Kidney epithelial cell (primary cell): ENCODE measurements at places on chromosomes 7 and 10.

- DNase-seq = no peak
Measured at GRCh38 chr7:29243910-29244655, 49.5 kb downstream of the CHN2 start.

DNA sequence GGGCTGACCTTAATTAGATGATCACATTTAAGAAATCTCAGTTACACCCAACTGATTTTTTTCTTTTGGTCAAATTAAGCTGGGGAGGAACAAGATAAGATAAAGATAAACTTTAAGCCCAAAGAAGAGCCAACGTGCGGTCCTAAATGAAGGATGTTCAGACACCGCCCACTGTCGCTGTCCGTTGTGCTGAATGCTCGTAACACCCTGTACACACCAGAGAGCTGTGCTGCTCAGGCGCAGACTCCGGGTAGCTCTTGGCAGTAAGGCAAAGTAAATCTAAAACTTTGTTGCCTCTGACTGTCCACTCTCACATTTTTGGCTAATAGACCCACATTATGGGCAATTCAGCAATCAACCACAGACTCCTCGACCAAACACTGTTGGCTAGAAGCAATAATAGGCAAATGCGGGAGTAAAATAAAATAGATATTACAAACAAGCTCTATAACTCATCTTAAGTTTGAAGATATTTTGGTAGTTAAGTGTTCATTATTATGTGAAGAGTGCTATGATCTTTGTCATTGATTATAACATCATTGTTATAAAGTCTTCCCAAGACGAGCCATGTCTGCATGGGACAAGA is 57.1 kb downstream of the PLPP4 start:
- no peak for DNase-seq

DNA sequence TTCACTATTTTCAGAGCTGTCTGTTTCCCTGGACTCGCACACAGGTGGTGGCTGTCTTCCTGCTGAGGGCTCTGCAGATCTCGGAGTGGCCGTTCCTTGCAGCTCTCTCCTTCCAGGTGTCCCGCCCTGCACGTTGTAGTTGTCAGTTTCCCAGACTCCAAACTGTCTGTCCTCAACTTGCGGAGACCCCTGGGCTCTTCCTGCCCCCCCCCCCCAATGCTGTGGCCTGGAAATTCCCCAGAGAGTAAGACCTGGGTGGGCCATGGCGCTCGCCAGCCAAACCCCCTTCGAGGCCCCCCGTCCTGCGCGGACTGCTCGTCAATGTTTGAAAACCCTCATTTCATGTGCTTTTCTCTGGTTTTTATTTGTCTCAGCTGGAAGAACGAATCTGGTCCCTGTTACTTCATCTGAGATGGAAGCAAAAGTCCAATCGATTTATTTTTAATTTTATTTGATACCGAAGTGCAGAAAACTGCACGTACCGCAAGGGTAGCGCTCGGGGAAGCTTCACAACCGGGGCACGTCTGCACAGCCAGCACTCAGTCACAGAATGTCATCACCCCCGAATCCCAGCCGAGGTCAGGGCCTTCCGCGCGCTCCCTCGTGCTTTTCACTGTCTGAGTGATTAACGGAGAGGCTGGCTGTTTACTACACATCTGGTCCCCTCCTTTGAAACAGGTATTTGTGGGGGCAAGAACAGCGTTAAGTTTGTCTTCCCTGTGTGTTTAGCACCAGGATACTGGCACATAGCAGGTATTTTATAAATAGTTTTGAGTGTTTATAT is 46.4 kb upstream of the NKX6-2 start:
- no peak for DNase-seq

DNA sequence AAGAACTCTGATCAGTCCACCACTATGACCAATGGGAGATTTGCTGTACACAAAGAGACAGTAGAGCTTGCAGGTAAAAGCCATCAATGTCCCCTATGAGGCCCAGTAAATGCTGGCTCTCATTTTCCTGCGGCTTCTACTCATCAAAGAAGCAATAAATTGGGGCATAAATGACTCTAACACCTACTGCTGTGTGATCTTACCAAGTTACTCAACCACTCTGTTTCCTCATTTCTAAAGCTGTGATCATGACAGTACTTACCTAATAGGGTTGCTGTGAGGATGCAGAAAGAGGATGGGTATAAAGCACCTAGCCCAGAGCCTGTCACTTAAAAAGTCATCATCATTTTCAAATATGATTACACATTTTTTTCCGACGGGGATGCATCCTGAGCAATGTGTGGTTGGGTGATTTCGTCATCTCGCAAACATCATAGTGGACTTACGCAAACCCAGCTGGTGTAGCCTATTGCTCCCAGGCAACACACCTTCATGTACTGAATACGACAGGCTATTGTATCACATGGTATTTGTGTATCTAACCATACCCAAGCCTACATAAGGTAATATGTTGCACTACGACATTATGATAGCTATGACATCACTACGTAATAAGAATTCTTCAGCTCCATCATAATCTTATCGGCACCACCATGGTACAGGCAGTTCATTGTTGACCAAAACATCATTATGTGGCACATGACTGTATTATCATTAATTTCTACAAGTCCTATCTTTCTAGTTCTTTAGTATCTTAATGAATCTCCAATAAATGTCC is 7.1 kb upstream of the MGMT start:
- no peak for DNase-seq

DNA sequence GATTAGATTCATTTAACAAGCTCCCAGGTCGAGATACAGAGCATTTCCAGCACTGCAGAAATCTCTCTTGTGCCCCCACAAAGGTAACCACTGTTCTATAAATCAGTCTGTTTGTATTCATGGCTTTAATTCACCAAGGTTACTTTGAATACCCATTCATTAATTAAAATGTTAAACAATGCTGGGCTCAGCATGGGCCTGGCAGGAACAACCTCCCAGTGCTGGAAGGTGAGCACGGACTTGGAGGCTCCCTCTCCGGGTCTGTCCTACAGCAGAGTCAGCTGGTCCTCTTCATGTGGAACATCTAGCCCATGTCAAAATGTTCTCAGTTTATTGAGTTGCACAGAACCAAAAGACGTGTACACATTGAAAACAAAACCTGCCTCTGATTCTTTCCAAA is 15.6 kb upstream of the EFCAB10 start:
- DNase-seq = no peak

GRCh38 chr7:17046259-17046658 is 164.5 kb upstream of the AGR3 start:
- DNase-seq = no peak

- DNase-seq = no peak
Measured at GRCh38 chr10:94383530-94383929, 18.8 kb upstream of the TBC1D12 start.

GRCh38 chr7:159147687-159148086 is 3.0 kb upstream of the VIPR2 start:
- no peak for DNase-seq

DNA sequence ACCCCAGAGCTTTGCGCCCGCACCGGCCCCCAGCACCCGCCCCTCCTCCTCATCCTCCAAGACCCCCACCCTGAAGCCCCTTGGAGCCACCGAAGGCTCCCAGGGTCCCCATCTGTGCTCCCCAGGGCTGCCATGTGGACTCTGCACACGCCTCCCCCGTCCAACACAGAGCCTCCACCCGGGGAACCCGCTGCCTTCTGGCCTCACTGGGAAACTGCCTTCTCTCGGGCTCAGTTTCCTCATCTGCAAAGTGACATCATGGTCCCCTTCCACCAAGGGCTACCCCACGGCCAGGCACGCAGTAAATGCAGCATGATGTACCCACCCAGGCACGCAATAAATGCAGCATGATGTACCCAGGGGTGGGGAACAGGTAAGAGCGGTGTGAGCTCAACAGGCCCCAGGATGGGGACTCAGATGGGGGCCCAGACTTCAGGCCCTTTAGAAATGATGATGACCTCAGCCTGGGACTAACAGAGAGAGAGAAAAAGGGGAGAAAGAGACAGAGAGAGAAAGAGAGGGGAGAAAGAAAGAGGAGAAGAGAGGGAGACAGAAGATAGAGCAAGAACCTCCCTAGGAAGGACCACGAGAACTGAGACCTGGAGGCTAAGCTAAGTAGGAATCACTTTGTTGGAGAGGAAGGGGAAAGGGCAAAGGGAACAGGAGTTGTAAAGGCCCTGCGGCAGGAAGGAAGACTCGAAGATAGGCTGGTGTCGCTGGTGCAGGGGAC is 2.5 kb upstream of the MICALL2 start:
- no peak for DNase-seq

DNA sequence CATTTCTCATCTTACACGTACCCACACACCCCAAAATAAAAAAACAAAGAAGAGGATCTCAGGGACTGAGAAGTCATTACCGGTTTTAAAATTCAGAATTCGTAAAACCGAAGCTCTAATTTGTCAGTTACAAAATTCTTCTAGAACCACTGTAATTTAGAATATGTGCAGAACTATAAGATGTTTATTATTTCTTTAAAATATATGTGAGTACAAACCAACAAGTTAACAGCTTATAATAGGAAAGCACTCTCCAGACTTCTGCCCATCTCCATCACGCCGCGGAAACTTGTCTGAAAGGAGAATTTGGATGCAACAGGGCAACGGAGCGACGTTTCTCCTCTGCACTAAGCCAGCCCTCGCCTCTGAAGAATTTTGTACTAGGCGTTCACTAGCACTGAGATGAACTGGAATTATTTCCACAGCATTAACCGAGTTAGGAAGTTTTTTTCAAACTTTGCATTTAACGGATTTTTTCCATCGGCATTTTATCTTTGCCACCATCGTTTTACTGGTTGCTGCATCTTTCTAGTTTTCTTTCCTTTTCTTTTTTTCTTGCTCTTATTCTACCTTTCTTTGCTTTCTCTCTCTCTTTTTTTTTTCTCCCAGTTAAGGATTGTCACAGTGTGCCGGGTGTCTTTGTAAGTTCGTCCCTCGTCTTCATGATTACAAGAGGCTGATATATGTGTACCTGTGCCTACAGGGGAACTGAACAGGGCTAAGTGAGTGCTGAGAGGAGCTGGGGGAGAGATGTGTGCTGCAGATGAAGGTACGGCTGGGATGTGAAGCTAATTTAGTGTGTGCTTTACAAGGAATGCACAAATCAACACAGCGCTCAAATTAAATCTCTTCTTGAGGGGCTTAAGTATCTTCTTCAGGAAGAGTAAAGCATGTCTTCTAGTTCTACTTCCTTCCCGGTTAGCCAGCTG is 295.9 kb upstream of the NFE2L3 start:
- no peak for DNase-seq

DNA sequence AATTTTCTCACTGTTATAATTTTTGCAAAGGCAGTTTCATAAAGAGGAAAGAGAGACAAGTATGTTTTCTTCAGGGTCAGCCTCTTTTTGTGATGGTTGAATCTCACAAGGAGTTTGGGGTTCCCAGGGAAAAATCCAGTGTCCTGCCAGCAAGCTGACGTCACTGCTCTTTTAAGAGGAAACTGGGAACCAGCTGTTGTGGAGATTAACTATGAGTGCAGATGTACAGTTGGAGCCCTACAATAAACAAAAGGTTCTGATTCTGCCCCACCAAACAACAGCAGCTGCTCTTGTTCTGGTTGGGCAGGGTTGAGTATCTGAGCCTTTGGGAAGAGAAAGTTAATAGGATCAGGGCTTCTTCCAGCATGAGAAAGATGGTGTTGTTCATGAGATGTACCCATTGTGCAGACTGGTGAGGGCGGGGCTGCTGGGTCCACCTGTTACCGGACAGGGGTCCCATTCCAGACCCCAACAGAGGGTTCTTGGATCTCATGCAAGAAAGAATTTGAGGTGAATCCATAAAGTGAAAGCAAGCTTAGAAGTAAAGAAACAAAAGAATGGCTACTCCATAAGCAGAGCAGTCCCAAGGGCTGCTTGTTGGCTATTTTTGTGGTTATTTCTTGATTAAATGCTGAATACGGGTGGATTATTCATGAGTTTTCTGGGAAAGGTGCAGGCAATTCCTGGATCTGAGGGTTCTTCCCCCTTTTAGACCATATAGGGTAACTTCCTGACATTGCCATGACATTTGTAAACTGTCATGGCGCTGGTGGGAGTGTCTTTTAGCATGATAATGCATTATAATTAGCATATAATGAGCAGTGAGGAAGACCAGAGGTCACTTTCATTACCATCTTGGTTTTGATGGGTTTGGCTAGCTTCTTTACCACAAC is 12.5 kb downstream of the PRF1 start:
- no peak for DNase-seq

GRCh38 chr10:86105640-86106039 is 261.0 kb downstream of the GRID1 start:
- DNase-seq = no peak

- no peak for DNase-seq
Measured at GRCh38 chr7:362402-363096, 72.6 kb downstream of the FOXL3 start.

- no peak for DNase-seq
Measured at GRCh38 chr7:157502701-157503111, 165.9 kb downstream of the DNAJB6 start.

DNA sequence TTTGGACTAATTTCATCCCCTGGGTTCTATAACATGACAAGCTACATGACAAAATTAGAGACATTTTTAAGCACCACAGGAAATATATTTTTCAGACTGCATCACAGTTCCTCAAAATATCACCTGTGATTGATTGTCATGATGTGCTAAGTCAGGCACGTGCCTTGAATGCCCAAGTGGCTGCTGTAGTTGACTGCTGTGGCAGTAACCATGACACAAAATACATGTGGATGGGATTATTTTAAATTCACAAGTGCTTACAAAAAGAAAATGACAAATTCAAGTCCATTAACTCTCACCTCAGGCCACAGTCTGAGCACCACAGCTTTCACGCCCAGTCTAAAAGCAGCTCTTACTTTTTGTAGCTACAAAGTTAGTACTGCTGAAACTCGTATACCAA is 45.5 kb downstream of the TNPO3 start:
- no peak for DNase-seq

DNA sequence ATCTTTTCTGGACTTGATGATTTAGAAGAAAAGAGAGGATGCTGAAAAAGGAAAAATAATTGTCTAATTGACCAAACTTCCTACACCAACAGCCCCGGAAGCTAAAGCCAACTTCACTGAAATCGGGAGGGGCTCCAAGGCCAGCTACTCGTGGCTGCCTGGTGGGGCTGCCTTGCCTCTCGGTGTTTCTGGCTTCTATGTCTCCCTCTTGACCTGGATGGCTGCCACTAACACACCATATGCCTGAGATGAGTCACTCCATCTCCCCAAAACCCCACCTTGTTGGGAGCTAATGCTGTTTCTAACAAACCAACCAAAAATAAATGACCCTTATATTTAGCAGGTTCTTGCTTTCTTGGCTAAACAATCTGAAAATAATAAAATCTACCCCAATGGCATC is 87.6 kb upstream of the AFAP1L2 start:
- no peak for DNase-seq

- DNase-seq = no peak
Measured at GRCh38 chr7:1943933-1944618, 274.0 kb downstream of the ELFN1 start.

- DNase-seq = no peak
Measured at GRCh38 chr10:96987842-96988175, 155.7 kb downstream of the LCOR start.

DNA sequence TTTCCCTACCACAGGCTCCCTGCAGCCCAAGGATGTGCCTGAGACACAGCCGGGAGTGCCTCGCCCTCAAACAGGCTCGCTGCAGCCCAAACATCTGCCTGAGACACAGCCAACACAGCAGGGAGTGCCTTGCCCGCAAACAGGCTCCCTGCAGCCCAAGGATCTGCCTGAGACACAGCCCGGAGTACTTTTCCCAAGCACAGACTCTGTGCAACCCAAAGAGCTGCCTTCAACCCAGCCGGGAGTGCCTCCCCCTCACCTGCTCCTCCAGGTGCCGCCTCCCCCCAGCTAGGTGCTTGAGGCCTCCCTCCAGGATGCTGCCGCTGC is 42.9 kb downstream of the ANTXRL start:
- no peak for DNase-seq
